Neural progenitor cell (in vitro differentiated cells): ENCODE measurements at places on chromosomes 11 and 22.

- DNase-seq, result no peak
Observed at GRCh38 chr22:47032091-47032943, 269.9 kb downstream of the TBC1D22A start.

DNA sequence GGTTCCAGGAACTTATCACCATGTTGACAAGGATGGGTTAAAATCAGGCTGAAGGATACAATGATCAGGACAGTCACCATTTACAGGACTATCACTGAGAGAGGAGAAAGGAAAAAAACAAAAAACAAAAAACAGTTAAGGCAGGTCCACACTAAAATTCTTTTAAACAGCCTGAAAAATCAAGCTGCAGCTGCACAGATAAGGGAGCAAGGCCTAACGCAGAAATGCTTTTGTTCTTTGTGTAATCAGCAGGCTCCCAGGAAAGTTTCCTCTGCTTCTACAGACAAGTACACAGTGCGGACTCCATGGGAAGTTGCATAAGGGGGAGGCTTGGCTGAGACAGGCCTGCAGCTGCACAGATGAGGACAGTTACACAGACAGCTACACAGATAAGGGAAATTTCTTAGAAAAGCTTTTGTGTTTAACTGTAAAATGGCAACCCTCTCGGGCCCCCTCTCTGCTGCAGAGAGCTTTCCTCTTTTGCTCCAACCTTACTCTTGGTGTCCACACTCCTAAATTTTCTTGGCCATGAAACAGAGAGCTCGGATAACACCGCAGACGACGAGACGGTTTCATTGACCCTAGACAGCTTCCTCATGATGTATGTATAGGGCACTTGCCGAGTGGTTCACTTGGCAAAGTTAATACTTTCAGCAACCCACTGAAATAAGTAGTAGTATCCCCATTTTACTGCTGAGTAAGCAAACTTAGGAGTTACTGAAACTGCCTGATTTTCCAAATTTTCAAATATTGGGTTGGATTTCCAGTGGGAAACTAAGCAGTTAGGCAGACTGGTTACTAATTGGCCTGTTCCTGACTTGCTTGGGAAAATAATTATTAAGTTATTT is 45.5 kb downstream of the PIWIL3 start:
- DNase-seq, result peak; percentile 60

DNA sequence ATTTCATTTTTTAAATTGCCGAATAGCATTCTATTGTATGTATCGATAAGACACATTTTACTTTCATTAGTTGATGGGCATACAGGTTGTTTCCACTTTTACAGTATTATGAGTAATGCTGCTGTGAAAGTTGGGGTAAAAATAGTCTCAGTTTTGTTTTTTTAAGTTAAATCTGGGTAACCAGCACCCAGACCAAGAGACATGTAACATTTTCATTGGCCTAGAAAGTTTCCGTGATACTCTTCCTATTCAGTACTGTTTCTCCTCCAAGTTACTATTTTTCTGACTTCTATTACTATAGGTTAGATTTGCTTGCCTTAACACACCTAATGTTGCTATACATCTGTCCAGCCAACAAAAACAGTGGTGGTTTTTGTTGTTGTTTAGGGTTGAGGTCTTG is 12.3 kb downstream of the IPO7 start:
- DNase-seq, result no peak

GRCh38 chr22:32444068-32444467 is 20.2 kb downstream of the BPIFC start:
- peak; percentile 45 for DNase-seq

GRCh38 chr11:2208691-2209369 is 37.2 kb upstream of the TH start:
- peak; percentile 32 for DNase-seq

DNA sequence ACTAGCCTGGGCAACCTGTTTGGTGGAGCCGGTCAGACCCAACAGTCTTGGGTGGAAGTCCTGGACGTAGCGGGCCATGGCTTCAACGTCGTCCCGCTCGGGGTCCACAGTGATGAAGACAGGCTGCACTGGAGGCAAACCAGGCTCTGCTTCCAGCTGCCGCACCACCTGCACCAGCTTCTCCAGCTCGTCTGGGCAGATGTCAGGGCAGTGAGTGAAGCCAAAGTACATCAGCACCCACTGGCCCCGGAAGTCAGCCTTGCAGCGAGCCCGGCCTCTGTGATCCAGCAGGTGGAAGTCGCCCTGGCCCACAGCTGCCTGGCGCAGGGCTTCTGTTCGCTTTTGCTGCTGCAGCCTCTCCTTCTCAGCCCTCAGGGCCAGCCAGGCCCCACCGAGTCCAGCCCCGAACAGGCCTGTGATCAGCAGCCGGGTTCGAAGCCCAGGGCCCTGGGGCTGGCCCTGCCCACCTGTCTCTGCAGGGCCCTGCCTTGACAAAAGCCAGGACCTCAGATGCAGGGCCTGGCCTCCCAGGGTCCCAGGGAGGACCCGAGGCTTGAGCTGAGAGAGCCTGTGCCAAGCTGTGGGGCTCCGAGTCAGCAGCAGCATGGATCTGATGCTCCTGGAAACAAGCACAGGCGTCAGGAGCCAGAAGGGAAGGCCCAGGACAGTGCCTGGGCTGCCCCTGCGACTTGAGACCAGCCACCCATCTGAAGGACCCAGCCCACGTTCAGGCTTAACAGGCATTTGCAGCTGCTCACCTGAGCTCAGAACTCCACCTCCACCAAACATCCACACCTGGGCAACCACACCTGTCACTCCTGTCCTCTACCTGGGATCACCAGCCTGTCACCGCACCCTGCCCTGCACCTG is 1.4 kb downstream of the SCO2 start:
- DNase-seq, result no peak

DNA sequence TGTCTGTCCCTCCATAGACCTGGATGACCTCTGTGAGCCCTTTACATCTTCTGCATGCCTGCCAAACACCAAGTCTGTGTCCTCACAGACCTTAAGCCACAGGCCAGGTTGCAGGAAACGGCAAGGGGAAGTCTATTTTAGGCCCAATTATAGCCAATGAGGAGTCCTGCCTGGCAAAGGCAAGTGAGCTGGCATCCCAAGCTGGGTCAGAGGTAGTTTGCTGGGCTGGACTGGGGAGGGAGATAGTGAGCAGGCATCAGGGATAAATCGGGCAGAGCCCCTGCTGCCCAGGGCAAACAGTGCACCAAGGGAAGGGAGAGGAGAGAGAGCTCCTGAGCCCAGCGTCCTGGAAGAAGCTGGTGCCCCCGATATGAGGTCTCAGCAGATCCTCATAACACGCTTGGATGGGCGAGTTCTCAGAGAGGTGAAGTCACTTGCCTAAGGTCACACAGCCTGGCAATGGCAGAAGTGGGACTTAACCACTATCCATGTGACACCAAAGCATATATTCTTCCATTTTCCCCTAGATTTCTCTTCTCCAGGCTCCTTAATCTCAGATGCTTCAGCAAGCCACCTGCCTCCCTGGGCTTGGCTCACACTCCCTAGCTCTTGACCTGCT is 3.7 kb upstream of the RELT start:
- DNase-seq, result peak; percentile 50

DNA sequence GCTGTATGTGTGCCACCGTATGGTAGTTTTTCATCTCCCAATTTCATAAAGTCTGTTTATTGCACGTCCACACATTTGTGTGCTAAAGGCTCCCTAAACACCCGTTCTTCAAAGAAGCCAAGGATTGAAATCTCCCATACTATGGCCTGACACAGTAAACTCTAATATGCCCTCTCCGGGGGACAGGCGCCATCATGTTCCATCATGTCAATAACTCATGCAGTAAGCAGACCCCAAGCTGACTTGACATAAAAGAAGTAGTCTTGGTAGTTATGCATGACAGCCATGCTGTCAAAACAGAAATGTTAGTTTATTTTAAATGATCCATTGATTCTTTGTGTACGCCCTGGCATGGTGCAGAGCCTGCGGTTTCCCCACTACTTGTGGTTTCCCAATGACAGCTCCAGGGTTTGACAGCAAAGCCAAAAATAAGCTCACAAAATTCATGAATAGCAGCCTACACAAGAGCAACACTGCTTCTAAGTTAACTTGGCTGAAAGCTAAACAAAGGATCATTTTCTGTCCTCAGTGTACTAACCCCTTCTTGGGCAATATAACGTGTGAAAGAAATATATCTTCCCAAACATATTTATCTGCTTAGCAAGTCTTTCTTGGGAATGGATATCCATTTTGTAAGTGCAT is 56.5 kb upstream of the CABP7 start:
- DNase-seq, result no peak

GRCh38 chr11:120389693-120390584 is 53.7 kb downstream of the ARHGEF12 start:
- no peak for DNase-seq

DNA sequence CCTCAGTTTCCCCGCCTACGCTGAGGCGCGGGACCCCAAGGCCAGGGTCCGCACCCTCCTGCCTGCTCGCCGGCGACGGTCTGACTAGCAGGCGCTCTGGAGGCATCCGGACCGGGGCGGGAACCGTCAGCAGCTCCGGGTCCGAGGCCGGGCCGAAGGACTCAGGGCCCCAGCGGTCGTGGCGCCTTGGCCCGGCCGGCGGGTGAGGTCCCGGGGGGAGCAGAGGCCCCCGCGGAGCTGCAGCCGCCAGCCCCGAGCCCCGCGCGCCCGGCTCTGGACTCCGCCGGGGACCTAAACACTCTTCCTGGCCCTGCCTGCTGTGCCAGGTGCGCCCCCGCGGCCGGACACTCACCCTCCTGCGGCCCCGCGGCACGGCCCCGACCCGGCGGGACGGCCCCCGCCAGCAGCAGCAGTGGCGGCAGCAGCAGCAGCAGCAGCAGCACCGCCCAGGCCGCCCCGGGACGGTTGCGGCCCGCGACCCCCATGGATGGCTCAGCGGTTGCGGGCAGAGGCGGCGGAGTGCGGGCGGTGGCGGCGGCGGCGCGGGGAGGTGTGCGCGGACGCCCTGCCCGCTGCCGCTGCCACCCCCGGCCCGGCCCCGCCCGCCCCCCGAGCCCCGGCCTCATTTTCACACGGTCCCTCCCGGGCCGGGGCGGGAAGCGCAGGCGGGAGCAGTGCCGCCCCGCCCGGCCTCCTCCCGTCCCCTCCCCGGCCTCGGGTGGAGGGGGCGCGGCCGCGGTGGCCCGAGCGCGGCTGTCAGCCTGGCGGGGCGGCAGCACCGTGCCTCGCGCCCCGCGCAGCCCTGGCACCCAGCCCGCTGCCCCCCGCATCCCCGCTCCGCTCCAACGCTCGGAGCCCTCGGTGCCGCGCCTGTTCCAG is at the start of gene SCUBE2:
Gene SCUBE2 (minus strand): TSS at position 556 of the 879 bp plus-strand sequence. CDS start 71 bp downstream, at position 485.
- DNase-seq, result peak; percentile 68

- peak; percentile 44 for DNase-seq
Observed at GRCh38 chr11:83070044-83070701, 1.5 kb downstream of the RAB30 start.

DNA sequence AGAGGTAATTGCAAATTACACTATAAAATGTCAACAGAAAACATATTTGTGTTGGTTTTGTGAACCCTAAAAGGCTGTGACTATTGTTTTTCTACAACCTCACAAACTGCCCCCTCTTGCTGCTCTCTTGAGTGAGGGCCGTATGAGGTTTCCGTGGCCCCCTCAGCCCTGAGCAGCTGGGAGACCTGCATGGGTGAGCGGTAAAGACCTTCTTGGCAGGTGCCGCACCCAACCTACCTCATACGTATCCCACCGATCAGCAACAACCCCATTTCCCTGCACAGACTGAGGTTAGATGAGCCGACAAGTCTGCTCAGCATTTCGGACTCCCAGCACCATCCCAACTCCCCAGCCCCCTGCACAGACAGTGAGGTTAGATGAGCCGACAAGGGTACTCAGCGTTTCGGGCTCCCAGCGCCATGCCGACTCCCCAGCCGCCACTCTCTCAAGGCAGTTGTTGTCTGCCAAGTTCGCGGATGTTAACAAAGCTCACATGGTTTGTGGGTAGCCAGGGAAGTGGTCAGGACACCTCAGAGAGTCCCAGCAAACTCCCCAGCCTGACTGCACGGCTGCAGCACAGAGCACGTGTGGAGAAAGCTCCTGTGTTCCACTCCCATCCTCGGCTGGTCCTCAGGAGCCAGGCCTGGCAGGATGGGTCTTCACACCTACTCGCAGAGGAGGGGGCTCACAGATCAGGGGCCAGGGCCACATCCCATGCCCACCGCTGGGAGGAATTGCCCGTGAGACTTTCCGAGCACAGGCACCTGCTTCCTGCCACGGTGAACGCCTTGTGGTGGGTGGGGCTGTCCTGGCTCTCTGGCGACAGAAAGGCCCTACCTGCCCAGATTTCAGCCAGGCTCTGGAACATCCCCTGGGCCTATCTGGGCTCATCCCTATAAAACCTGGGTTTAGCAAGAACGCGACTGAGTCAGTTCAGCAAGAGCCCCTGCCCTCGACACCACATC is 502.9 kb downstream of the BRD1 start:
- no peak for DNase-seq

DNA sequence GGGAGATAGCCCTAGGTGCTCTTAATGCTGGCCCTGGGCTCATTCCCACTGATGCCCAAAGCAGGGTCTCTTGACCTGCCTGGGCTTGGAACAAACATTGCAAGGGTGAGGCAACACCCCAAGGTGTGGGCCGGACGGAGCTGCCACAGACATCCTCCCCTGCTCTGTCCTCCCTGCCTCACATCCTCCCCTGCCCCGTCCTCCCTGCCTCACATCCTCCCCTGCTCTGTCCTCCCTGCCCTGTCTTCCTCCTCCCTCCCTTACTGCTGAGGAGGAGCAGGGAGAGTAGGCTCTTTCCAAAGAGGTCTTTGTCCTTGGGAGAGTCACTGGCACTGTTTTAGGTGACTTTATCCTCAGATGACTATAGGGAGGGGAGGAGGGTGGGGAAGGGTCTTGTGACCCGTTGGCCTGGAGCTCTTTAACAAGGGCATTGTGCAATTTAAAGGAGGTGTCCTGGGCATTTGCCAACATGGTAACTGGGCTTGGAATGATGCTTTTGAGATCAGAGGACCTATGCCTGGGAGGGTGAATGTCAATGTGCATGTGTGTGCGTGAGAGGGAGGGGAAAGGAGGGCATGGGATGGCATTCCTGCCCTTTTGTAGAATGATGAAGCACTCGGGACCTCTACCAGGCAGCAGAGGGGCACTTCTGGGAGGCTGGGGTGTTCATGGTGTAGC is 700 bp downstream of the FAM180B start:
- DNase-seq, result no peak

GRCh38 chr22:47781024-47781423 is 1018.6 kb downstream of the TBC1D22A start:
- DNase-seq, result no peak

- no peak for DNase-seq
Observed at GRCh38 chr11:13229711-13230318, 47.8 kb upstream of the BMAL1 start.
